ENCODE measurements at places on chromosomes 1 and 21.

- DNase-seq, result no peak
Observed at GRCh38 chr1:2810899-2811532, 9.5 kb upstream of the TTC34 start.

DNA sequence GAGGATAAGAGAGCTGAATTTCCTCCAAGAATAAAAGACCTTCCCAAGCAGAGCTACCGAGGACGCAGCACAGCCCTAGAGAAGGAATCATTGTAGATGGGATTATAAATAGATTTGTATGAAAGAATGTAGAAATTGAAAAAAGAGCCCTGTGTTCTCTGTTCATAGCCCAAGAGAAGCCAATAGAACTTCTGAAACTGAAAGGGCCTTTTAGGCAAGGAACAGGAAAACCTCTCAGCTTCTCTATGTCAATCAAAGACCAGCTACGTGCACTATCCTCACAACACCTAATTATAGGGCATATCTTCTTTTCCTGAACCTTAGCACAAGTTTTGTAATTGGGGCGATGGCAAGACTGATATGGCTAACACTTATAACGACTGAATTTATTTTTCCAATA, 192.4 kb upstream of the RNPC3 start:
- no peak for DNase-seq

- DNase-seq, result no peak
Observed at GRCh38 chr1:212152308-212152693, 116.8 kb downstream of the DTL start.

GRCh38 chr21:33865996-33866575, 49.5 kb downstream of the ATP5PO start:
- DNase-seq, result no peak

DNA sequence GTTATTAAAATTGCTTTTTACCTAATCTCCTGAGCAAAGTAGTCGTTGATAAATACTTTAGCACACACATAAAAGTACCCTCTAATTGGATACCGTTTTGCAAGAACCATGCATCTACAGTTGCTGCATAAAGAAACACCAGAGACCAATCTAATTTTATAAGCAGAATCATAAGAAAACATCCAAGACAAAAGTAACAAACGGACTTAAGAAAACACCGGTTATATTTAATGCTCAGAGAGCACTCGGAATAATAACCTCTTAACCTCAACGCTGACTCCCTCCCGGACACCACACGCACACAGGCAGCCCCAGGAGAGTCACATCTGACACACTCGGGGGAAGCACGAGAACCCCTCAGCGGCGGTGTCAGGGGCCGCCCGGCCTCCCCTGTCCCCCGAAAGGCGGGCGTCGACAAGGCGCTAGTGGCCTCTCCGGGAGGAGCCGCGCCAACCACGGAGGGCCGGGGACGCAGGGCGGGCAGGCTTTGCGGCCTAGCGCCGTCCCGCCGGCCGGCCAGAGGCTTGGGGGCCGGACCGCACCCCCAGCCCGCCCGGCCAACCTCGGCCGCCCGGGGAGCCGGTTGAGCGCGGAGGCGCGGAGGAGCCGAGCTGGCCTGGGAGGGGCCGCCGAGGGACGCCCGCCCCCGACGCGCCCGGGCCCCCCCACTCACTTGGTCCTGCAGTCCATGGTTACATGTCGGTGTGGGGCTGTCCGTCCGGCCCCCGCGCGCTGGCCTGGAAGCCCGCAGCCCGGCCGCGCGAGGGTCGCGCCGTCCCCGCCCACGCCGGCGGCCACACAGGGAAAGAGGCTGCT, 606 bp downstream of the DENND1B start:
- DNase-seq, result peak; percentile 70

GRCh38 chr1:81802707-81803430, 2.1 kb downstream of the ADGRL2 start:
- peak; percentile 88 for DNase-seq

DNA sequence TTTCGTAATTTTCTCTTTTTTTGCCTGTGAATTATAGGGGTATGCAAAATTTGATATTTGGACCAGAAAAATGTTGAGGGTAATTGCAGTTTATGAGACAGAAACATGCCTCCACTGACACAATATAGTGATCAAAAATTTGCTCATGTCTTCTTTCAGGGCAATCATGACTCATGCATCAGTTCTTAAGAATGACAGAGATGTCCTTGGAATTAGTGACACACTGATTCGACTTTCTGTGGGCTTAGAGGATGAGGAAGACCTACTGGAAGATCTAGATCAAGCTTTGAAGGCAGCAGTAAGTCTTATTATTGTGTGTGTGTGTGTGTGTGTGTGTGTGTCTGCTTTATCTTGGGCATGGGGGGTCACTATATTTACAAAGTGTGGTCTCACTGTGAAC, 27.5 kb downstream of the CTH start:
- no peak for DNase-seq

DNA sequence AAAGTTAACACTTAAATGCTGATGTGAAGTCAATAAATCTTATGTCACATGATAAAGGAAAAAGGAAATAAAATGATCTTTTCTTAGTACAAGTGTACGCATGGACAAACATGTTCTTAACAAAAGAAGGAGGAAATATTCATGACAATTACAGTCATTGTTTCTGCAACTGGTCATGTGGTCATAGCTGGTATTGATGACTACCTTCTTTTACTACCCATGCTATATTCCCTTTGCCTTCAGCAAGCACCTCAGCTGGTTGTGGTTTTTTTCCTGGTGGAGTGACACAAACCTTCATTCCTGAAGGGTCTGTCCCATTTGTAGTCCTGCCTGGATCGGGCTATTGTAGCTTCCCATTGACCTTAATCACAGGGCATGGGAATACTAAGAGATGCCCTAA, 23.4 kb upstream of the TSHB start:
- DNase-seq, result no peak

DNA sequence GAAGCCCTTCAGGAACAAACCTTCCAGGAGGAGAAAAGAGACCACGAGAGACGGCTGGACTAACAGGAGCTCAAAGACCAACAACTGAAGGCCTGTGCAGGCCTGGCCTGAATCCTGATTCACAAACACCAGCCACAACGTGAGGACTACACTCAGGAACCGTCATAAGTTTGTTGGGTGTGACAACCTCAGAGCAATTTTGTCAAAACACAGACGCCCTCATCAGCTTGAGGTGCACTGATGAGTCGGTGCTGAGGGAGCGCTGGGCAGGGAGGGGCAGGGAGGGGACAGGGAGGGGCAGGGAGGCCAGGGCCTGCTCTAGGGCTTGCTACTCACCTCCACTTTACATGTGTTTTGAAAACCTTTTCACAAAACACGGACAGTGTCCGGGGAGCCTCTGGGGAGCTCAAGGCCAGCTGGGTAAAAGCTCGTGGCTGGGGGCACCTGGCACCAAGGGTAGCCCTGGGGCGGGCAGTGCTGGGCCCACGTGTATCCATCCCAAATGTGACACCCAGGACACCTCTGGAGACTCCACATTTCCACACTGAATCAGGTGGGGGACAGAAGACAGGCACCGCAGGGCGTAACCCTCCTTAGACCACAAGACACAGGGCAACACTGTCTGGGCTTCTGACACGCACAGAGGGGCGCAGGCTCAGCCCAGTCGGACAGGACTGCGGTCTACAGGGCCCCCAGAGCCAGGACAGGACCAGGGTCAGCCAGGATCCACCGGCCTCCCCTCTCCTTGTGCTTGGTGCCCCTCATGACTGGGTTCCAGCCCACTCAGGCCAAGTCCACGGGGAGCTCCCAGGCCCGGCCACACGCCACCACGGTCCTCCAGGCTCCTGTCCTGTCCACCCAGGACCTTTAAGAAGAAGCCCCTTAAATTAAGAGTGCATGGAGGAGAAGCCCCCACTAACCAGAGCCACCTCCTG, 16.5 kb downstream of the LSS start:
- DNase-seq, result no peak

GRCh38 chr1:154485106-154485505, 16.9 kb upstream of the TDRD10 start:
- DNase-seq, result no peak

DNA sequence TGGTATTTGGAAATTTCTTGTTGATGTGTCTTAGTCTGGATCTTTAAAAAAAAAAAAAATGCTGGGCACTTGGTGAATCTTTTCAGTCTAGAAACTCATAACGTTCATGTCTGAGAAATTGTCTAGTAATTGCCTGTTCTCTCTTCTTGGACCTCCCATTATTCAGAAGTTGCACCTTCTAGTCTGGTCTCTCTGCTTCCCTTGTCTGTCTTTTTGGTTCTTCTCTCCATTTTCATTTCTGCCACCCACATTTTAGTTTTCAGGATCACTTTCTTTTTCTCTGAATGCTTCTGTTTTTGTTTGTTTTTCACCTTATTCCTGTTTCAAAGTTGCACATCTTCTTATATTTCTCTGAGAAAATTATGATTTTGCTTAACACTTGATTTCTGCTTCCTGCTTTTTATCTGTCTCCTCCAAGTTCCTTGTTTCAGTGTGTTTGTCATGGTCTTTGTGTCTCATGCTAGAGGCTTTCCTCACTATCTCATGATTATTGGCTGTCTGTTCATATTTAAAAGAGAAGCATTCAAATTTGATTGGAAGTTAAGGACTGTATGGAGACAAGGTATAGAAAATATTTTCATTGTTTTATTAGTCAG, 21.3 kb downstream of the BACE2 start:
- no peak for DNase-seq

DNA sequence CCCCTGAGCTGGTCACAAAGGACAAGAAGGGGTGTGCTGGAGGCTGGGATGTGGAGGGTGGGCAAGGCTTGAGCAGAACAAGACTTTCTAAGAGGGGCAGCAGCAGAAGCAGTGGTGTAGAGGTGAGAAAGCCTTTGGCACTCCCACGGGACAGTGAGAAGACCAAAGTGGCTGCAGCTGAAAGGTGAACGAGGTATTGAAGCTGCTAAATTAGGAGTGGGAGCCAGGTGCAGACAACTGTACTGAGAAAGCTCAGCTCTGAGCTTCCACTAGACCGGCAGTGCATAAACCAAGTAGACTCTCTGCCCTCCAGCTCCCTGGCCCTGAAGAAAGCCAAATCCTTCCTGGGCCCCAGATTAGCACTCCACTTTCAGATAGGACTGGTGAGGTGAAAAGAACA, 93.0 kb downstream of the VWA5B1 start:
- no peak for DNase-seq

DNA sequence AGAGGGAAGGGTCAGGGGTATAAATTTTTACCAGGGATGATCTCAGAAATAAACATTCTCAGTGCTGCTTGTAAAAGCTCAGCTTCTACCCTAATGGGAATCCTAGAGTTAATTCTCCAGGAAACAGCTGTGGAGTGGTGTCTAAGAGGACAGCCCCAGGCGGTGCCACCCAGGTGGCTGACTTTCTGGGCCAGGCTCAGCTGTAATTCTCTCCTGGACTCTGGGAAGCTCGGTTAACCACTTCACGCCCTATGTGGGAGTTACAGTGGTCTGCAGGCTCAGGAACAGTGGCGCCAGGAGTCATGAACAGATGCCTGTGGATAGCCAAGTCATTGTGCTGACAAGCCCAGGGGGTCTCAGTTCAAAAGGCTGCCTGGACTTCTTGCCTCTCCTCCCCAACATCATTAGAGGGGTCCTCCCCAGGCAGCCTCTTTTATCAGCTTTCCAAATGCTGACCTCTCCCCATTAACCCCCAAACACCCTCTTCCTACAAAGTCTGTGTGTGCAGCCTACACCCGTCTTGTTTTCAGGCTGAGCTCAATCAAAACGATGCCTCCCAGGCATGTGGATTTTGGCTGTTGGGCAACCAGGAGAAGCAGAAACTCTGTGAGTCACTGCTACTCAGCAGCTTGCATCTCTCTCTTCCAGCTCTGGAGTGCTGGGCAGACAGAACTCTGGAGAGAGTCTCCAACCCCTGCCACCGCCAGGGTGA, 1.2 kb downstream of the HHIPL2 start:
- DNase-seq, result peak; percentile 28

GRCh38 chr1:9406111-9406510, 113.4 kb downstream of the SPSB1 start:
- DNase-seq, result peak; percentile 90

GRCh38 chr21:39924577-39925308, 57.5 kb downstream of the PCP4 start:
- DNase-seq, result peak; percentile 74

DNA sequence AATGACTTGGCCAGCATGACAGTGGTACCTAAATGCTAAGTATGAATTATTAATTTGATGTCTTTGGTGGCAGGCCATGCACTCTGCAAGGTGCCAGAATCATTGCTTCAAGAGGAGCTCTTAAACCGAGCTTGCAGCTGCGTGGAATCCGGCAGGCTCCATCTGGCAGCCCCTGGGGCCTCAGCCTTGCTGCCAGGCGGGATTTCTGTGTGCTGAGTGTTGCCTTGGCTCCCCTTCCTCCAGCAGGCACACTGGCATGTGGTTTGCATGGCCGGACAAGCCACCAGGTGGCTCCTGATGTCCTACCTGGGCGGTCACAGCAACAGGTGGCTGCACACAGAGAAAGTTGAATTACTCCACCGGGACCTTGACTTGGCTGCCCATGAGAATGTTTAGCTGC, 155.4 kb downstream of the URB2 start:
- DNase-seq, result peak; percentile 66

DNA sequence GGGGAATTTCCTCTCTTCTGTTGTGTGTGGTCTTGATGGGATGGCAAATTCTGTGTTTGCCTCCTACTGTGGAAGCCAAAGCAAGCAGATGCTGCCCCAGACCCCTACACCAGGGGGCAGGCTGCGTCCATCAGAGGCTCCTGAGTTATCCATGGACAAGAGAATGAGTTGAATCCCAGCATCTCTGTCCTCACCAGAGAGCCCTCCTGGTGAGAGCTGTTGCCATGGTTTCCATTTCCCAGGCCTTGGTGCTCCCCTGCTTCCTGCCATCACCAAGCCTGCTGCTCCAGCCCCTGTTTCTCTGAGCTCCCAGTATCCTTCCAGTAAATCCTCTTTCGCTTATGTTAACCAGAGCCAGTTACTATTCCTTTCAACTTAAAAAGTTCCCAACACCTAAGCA, 20.4 kb upstream of the GNG12 start:
- DNase-seq, result peak; percentile 97

- DNase-seq, result no peak
Observed at GRCh38 chr1:107974090-107974489, 9.1 kb upstream of the VAV3 start.
